ENCODE measurements at places on chromosomes 16 and 17. TPM values are rescaled to one million over a fixed set of nuclear protein-coding genes. Genes with fewer than 3 reads are reported as not detected.

- DNase-seq = no peak
Measured at GRCh38 chr16:7964167-7964566, 626.1 kb downstream of the TMEM114 start.

The CD300LB gene
- not detected for total RNA-seq

DNA sequence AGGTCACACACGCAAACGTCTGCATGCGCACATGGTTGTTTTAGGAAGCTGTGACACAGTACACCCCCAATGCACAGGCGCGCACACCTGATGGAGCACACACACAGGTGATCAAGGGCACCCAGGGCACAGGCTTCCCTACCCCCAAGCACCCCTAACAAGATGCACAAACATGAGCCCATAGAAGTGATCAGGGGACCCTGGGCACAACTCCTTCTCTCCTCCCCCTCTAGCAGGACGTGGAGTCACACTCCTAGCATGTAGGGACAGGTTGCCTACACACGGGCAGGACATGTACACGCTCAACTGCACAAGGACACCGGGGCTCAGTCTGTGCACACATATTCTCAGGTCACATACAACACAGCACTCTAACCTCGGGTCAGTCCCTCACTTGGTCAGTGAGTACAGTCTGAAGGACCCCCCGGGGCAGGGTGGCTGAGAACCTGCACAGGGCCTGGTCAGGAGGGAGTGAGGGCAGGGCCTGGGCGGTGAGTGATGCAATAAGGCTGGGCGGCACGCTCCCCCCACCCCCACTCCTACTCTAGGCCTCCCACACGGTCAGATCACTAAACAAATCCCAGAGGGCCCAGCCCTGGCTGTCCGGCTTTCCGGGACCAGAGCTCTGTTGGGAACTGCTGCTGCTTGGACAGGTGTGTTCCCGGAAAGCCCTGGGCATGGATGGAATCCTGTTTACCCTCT, 751 bp upstream of the DOC2B start:
- no peak for DNase-seq

DNA sequence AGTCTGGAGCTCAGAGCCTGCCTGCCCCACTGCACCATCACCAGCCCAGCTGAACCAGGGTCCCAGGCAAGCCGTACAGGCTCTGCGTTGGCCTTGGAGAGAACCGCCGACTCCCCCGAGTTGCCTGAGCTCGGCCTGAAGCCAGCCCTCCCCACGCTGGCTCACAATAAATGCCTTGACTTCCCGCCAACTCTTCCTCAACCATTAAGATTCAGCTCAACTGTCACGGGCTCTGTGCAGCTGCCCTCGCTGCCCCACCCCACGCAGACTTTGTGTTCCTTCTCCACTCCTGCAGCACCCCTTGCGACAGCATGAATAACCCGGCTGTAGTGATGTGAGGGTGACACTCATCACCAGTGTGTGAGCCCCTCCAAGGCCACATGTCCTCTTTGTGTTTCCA, 4.8 kb upstream of the QPRT start:
- peak; percentile 61 for DNase-seq

The HSD3B7 gene
- total RNA-seq = 32.9 TPM

The CSF3 gene
- not detected for total RNA-seq

The RHOT2 gene
- total RNA-seq = 27.7 TPM

DNA sequence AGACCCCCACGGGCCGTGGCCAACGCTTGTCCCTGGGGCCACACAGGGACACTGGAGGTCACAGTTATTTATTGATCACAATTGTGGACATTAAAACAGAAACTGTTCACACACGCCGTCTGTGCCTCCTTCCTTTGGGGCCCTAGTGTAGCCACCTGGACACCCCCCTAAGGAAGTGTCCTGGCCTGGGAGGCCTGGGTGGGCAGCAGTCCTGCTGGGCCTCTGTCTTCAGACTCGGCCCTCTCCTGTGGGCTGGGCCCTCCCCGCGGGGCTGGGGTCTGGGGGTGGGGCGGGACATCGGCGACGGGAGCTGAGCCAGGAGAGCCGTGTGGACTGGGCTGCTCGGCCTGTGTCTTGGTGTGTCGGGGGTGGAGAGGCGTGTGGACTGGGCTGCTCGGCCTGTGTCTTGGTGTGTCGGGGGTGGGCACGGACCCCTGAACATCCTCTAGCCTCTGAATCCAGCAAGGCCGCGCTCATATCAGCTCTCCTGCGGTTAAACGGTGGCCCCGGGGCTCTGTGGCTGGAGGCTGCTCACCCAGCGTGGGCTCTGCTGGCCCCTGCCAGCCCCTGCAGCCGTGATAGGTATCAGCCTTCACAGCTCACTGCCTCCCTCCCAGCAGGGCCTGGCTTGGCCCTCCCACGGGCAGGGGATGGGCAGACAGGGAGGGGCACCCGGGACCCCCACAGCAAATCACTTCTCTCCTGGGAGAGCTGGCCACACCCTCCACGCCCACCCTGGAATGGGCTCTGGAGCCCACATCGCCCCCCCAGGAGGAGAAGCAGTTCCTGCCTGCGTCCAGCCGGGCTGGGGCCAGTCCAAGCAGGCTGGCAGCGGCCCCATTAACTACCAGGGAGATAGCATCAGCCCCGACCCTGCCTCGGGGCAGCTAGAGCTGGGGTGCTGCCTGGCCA, 1.1 kb upstream of the NHLRC4 start:
- peak; percentile 9 for DNase-seq

DNA sequence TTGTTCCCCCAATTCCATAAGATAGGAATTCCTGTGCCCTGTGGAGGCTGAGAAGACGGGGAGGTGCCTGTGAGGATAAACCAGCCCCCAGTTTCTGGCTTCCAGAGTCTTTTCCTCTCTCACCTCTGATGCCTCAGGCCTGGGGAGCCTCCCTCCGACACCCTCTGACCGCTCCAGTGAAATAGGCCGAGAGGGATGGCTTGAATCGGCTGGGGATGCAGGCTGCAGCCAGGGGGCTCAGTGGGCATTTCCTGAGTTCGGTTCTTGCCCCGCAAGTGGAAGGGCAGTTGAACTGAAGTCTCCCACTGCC, 339.4 kb downstream of the SEC14L1 start:
- DNase-seq = no peak

- DNase-seq = no peak
Measured at GRCh38 chr17:64117981-64118979, 11.7 kb downstream of the ERN1 start.

The SMPD3 gene
- under 0.01 TPM for total RNA-seq

The SCN4A gene
- 0.83 TPM for total RNA-seq

- DNase-seq = no peak
Measured at GRCh38 chr17:20733923-20734322, 154.4 kb downstream of the CDRT15L2 start.

GRCh38 chr16:51084074-51084928, 66.8 kb downstream of the SALL1 start:
- no peak for DNase-seq

Data from fibroblast of lung (primary cell).